ENCODE measurements at places on chromosomes 16 and 17.

DNA sequence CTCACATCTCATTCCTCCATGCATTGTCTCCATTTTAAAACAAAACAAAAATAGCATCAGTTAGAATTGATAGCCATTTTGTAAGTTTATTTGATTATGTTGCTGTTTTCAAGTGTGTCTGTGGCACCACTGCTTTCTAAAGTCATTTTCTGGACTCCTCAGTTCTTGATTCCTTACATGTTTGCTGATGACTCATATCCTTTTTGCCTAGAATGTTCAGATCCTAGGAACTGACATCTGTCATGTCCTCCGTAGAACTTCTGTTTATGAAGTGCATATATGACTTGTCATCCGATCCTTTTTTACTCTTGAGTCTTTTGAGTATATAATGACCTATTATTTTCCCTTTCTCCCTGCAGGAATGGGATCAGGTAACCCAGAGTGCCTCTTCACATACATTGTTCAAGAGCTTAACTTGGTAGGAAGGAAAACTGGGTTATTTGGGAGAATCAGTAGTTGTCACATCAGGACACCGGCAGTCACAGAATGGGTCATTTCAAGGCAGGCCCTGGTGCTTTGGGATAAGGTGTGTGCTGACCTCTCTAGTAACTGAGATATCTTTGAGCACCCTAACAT lies 69.2 kb downstream of the MAP2K4 start:
- DNase-seq = no peak

- no peak for DNase-seq
Measured at GRCh38 chr17:45233423-45233924, 11.8 kb downstream of the FMNL1 start.

DNA sequence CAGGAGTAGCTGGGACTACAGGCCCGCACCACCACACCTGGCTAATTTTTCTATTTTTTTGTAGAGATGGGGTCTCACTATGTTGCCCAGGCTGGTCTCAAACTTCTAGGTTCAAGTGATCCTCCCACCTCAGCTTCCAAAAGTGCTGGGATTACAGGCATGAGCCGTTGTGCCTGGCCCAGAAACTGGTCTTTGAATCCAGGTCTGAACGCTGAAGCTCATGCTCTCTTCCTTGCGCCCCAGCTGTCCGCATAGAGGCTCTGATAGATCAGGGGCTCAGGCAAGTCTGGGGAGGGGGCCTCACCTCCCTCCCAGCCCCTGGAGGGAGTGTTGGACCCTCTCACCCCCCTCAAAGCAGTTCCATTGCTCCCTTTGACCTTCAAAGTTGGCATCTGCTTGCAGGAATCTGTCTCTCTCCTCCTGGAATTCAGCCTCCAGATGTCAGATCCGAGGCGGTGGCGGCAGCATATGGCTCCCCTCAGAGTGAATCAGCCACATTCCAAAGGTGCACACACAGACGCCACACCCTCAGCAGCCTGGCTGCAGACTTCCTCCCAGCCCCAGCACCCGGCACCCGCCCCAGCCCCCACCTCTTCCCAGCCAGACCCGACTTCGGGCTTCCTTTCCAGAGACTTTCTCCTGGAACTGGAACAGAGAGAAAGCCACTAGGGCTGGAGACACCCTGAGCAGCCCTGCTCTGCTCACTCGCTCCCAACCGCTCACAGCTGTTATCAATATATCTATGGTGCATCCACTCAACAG lies 16.9 kb upstream of the GLIS2 start:
- no peak for DNase-seq

GRCh38 chr16:24204150-24204665 lies 51.9 kb upstream of the CACNG3 start:
- DNase-seq = no peak

DNA sequence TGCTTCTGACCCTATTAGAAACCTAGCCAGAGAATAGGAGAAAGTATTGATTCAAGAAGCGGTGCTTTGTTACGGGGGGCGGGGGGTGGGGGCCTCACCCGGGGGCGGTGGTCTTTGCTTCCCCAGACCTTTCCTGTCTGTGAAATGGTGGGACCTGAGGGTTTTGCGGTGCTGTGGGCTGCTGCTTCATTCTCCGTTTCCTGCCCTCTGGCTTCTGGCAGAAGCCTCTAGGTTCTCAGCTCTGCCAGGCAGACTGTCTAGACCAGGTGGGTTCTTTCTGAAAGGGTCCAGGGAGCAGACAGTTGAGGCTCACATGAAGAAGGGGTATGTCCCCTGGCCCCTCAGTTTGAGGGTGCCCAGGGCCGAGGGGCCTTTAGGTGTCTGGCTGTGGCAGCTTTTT lies 14.0 kb downstream of the GSE1 start:
- no peak for DNase-seq

- no peak for DNase-seq
Measured at GRCh38 chr17:31490671-31491375, 99.3 kb downstream of the RAB11FIP4 start.
